ENCODE measurements at places on chromosomes 4 and X. TPM values are rescaled to one million over a fixed set of nuclear protein-coding genes. Genes with fewer than 3 reads are reported as not detected.

DNA sequence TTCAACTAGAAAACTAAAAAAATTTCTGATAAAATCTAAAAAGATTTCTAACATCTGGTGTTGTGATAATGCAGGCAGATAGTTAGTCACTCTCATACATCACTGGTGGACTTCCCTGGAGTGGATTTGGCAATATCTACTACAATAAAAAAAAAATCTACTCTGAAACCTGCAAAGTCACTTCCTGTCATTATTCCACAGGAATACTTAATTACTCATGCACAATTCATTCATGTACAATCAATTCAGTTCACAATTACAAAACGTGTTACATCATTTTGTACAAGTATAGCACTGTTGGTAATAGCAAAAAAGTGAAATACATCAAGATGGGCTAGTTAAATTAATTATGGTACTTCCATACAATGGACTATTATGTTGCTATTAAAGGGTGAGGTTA is 16.5 kb upstream of the RHOH start:
- peak; percentile 75 for DNase-seq

DNA sequence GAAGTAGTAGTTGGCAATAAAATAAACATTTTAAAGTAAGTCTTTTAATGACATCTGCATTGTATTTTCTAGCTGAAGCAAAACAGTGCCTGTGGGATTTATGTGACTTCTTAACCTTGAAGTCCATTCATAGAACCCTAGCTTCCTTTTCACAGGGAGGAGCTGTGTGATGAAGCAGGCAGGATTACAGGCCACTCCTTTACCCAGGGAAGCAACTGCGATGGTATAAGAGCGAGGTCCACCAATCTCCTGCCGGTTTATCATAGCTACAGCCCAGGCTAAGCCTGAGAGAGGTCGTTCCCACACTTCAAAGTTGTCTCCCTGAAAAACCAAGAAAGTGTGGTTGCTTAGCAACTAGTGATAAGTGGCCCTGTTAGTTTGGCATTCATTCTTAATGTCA is 7.0 kb downstream of the RPL36A start:
- DNase-seq, result no peak

TIGD2 gene
- total RNA-seq, result 3.1 TPM

DNA sequence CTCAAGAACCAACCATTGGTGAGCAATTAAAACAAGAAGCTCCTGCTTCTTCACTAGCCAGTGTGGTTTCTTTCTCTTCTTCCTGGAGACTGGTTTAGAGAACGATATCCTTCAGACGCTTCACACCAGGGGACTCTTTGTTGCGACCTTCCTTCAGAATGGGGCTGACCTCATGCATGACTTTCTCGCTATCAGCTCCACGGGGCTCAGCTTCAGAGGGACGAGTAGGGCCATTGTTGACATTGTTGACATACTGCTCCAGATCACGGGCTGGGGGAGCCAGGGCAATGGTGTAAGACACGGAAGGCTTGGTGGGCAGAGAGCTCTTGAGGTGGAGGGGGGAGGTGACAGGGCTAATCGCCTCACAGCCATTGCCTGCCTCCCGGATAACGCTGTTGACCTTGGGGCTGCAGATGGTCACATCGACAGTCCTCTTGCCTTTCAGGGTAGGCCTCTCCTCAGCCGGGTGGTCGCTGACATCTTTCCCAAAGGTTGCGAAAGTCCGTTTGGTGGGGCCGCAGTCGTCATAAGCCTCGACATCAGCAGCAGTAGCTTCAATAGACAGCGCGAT is 113.8 kb downstream of the PCDH19 start:
- DNase-seq, result no peak

DNA sequence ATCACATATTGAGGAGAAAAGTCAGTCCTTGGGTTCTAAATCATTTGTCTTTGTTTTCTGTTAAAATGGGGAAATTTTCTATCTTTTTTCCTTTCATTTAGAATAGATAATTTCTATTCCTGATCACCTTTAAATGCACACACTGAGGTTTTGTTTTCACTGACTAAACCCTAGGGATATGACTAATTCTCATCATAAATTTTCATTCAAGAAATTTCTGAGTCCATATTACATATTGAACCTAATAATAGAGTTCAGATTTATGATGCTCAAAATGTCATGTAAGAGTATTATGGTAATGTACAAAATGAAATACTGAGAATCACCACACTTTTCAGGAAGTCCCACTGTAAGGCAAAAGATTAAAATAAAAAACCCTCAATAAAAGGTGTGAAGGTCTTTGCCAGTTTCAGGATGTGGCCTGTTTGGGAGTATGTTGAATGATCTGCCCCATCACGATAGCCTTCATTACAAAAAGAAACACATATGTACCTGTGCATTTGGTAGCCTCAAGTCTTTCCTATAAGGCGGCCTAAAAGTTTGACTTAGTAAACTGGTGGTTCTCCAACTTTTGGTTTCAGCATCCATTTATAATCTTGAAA is 49.4 kb downstream of the LEF1 start:
- no peak for DNase-seq
